ENCODE measurements at places on chromosomes 12 and 14. TPM values are rescaled to one million over a fixed set of nuclear protein-coding genes. Genes with fewer than 3 reads are reported as not detected.

DNA sequence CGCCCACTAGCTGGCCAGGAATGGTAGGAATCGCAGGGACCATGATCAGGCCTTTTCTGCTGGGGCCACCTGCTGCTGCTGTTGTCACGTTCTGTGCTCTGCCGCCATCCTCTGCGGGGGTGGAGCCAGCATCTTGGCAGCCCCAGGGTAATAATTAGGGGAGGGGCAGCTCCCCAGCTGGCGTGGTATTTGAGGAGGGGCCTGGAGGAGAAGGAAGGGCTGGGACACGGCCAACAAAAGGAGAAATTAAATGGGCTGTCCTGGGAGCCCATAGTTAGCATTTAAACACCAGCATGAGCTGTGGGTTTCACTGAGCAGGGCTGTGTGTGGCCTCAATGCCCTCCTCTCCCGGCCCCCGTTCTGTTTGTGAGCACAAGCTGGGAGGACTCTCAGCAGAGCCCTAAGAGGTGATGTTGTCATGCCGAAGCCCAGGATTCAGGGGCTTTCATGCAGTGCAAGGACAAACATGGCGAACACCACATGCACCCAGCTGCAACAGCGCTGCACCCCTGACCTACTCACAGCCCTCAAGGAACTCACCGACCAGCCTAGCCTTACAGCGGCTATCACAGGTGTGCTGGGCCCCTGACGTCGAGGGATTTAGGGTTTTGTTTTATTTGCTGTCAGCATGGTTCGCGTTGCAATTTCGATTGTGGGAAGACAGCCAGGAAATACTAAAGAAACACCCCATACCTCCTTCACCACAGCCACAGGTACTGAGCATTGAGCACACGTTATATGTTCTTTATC, 324.3 kb downstream of the CACNA1C start:
- DNase-seq: no peak

- DNase-seq: no peak
Observed at GRCh38 chr14:64502456-64502855, 1.2 kb downstream of the ZBTB25 start.

DNA sequence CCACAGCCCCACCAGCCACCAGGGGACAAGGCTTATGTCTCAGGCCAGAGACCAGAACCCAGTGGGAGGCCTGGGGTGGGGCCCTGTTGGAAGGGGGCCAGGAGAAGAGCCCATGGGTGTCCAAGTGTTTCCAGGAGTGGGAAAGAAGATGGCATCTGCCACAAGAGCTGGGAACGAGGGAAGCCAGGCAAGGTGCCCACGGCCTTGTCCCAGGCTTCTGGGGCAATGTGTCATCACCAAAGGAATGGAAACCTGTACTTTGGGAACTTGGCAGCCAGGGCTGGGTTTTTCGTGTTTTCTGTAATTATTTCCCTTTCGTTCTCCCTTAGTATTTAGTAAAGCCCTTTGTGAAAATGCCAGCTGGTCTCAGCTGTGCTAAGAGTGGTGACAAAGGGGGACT, 5.3 kb upstream of the PGF start:
- DNase-seq: no peak

Gene CCDC197
- not detected for total RNA-seq

- DNase-seq: no peak
Observed at GRCh38 chr14:91269076-91269991, 24.8 kb upstream of the GPR68 start.

Gene LUM
- total RNA-seq: not detected

Gene COX8C
- not detected for total RNA-seq

DNA sequence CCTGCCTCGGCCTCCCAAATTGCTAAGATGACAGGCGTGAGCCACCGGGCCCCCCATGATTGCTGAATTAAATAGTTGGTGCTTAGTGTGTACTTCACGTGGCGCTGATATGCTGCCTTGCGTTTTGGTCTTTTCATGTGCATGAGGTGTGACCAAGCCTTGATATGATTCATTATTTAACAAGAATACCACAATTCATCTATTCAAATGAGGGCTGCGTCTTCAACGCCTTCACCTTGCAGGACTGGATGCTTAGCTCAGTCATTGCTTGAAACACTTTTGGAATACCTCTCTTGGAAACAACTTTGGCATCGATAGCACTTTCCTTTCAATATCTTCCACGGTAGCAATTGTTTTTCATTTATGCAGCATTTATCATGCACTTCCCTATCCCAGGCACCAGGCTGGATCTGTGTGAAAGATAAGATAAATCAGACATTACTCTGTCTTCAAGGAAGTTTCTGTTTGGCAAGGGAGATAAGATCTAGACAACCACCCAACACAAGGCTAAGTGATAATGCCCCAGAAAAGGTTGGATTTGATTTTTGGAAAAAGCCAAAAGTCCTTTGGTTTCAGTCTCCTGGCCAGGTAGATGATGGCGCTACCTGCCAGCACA, 1.3 kb upstream of the TEAD4 start:
- DNase-seq: no peak

DNA sequence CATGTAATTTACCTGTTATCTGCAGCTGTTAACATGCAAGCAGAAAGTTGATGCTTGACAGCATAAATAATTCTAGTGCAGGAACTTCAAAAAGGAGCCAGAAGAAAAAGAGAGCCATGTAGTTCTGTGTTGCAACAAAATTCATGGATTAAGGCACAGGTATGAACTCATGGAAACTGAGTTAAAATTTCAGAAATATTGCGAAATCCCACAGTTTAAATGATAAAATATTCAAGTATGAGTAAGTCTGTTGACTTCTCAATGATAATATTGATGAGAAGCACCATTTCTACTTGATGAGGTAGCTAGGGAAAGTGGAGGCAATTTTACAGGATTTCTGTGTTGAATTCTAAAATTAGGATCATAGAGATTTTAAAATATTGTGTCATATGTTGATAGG, 290.9 kb downstream of the TMEM117 start:
- DNase-seq: no peak

GRCh38 chr12:104834607-104835006, 123.5 kb downstream of the SLC41A2 start:
- no peak for DNase-seq

Gene SPIC
- total RNA-seq: not detected

DNA sequence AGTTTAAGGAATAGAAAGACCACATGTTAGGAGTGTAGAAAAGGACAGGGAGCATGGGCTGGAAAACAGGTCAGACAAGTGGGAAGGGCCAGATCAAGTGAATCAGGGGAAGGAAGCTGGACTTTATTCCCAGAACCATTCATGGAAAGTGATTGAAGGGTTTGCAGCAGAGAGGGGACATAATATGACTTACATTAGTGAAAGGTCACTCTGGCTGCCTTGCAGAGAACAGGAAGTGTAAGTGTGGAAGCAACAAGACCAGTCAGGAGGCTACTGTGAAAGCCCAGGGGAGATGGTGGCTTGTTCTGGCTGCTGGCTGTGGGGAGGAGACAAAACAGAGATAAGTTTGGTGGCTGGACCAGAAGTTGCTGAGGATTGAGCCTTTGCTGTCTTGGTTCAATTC, 69.1 kb downstream of the VCPKMT start:
- DNase-seq: no peak

DNA sequence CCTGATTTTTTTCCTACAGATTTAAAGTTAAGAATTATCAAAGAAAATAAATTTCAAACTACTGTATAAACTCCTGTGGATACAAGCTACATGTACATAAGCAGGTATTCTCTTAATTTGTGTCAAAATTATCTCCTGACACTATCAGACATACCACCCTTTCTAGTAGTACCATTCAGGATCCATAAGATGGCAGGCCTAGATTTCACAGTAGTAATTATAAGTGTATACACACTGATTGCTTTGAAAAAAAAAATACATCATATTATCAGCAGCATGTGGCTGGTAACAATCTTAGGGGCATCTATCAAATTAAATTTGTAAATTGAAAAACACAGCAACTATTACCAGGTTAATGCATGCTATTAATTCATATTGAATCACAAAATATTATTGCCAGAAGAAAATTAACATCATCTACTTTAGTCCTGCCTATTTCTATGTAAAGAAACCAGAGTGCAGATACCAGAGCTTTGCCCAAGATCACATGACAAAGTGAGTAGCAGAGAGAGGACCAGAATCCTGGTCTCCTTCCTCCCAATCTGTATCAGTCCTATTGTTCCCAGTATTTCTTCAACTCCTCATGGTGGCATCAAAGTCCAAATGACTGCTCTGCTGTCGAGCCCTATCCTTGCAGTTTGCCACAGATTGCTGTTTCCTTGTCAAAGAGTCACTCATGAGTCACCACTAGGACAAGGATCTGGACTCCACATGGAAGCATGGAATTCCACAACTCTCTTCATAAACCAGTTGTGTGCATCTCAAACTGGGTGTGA, 27.7 kb upstream of the CALM1 start:
- DNase-seq: peak; percentile 71

Gene GCN1
- total RNA-seq: 161 TPM

All from CD8-positive, alpha-beta T cell (primary cell).